ENCODE measurements at places on chromosomes 7 and 10. TPM values are rescaled to one million over a fixed set of nuclear protein-coding genes. Genes with fewer than 3 reads are reported as not detected.

DNA sequence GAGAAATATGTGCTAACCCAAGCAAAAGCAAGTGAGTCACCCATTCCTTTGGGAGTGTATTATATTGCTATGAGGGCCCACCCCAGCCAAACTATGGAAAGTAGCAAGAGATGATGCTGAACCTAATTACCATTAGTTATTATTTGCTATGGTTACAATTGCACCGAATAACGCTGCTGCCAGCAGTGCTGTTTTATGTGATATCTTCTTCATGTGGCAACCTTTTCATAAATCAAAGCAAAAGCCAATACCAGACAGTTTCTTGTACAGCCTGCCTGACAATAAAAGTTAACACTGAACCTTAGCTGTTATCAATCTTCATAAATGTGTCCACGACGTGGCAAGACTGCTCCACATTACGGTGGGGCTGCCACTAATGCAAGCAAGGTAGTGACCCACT is 241.7 kb upstream of the PLXNA4 start:
- no peak for DNase-seq

GRCh38 chr7:150317748-150318444 is 5.3 kb upstream of the LRRC61 start:
- no peak for DNase-seq

DNA sequence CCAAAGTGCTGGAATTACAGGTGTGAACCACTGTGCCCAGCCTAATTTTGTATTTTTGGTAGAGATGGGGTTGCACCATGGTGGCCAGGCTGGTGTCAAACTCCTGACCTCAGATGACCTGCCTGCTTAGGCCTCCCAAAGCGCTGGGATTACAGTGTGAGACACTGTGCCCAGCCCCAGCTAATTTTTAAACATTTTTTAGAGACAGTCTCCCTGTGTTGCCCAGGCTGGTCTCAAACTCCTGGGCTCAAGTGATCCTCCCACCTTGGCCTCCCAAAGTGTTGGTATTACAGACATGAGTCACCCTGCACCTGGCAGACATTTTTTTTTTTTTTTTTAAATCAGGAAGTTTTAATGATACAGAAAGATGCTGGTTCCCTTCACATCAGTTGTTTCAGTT is 15.5 kb downstream of the DENND10 start:
- DNase-seq = no peak

- DNase-seq = no peak
These were observed 159.2 kb downstream of the PRKG1 start for GRCh38 chr10:51233337-51234100.

The CD36 gene
- not detected for total RNA-seq

The TRIM50 gene
- not detected for total RNA-seq

The FAM24B gene
- 19.0 TPM for total RNA-seq

- no peak for DNase-seq
These were observed 13.0 kb upstream of the WIPI2 start for GRCh38 chr7:5177060-5177459.

DNA sequence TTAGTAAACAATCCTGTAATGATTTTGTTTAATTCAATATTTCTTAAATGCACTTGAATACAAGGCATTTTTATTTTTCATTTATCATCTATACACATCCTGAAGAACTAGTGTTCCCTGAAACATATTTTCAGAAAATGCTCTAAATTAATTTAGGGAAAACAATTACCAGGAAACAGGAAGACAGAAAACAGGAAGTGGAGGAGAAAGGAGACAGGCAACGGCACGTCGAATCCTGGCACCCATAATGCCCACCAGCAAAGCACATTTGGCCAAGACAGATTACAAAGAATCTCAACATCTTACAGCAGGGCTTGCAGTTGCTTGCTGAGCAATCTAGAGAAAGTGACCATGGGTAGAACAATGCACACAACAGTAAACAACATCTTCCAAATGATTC is 571.1 kb downstream of the GRID1 start:
- no peak for DNase-seq

DNA sequence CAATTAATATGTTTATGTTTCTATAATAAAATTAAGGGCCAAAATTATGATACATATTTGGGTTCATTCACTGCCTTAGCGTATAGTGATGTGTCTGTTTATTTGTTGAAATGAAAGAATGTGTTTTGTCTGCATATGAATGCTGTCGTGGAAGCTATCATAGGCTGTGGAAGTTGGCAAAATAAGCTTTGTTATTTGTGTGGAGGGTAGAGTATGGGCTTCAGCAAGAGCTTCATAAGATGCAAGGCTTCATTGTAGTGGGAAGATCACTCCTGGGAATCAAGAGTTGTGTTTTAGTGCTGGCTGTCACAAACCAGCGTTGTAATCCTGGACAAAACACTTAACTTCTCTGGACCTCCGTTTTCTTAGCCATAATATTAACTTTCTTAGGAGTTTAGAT is 2.5 kb downstream of the SLK start:
- DNase-seq = no peak

DNA sequence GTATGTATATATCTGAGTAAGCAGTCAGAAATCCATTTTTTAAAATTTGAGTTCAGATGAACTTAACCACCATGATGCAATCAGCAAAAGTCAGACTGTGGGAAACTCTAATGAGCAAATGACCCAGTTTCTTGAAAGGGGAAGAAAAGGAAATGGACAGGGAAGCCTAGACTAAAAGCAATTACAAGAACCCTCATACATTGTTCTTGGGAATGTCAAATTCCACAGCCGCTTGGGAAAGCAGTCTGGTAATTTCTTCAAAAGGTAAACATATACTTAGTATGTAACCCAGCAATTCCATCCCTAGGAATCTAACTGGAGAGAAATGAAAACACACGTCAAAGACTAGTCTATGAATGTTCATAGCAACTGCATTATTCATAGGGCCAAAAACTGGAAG is 16.4 kb upstream of the FOXK1 start:
- DNase-seq = no peak

The GPR85 gene
- not detected for total RNA-seq

- DNase-seq = no peak
These were observed 130.8 kb upstream of the HPS1 start for GRCh38 chr10:98577578-98577977.

GRCh38 chr7:41816111-41816510 is 113.2 kb upstream of the INHBA start:
- no peak for DNase-seq

DNA sequence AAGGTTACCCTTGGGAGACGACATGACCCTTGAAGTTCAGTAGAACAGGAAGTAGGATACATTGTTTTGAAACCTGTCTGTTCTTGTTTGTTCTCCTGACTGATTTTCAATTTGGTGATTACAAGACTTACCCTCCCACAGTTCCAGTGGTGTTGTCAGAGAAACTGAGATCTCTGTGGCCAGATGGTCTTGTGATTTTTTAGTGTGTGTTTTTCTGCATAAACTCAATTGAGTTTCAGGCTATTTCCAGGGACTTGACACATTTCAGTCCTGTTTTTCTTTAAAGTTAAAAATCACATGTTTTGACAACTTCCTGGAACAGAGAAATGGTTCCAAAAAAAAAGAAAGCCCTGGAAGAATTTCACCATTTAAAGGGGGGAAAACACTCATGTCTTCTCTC is 22.3 kb downstream of the PIK3CG start:
- no peak for DNase-seq
